ENCODE measurements at places on chromosomes 4 and X.

DNA sequence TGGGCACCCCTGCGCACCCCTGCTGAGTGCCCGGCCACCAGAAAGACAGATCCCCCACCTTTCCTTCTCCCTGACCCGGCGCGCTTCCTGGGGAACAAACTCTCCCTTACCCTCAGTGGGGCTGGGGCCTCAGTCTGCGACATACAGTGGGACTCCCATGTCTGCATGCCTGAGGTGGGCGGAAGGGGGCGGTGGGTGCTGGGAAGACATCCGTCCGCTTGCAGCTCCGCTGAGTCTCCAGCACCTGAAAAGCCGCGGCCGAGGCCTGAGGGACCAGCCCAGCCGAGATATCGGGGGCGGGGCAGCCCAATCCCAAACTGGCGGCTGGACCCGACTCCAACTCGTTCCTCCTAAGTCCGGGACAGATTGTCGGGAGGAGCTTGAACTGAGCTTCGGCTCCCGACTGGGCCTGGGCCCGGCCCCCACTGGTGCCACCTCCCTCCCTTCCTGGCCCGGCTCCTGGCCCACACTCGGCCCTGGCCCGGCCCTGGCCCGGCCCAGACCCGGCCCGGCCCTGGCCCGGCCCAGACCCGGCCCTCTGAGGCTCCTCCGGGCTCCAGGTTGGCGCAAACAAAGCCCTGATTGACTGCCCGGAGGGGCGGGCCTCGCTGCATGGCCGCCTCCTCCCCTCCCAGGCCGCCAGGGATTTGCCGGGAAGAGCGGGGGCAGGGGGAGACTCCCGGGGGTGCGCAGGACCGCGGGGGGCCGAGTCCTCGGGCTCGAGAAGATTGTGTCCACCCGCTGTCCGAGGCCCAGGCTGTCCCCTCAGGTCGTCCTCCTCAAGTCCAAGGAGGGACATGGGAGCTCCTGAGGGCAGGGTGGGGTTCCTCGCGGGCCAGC is 877 bp upstream of the SLC16A2 start:
- DNase-seq: peak; percentile 53

DNA sequence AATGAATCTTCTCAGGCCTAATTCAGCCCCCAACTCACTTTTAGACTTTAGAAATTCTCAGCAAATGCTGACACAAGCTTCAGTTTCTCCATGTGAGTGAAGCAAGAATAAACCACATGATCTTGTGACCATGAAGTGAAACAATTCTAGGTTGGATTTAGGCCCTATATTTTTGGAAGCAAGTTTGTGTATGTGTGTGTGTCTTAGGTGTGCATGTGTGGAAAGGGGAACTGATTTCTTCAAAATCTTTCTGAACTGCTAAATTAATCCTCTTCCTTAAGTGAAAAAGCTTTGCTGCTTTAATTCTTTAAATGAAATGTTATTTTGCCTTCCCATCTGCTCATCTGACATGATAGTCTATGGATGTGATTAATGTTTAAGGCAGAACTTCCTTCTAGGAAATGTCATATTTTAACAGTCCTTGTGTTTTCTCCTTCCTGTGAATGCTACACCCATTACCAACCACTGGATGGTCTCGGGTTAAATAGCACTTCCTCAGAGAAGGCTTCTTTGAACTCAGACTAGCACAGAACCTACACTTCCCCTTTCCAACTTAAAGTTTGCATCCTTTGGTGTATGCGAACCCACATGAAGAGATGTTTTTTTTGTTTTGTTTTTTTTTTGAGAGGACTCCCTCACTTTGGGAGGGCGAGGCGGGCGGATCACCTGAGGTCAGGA is 1.2 kb upstream of the TMEM144 start:
- no peak for DNase-seq

- DNase-seq: no peak
These were observed 77.0 kb downstream of the FBXW7 start for GRCh38 chr4:152458801-152459302.

DNA sequence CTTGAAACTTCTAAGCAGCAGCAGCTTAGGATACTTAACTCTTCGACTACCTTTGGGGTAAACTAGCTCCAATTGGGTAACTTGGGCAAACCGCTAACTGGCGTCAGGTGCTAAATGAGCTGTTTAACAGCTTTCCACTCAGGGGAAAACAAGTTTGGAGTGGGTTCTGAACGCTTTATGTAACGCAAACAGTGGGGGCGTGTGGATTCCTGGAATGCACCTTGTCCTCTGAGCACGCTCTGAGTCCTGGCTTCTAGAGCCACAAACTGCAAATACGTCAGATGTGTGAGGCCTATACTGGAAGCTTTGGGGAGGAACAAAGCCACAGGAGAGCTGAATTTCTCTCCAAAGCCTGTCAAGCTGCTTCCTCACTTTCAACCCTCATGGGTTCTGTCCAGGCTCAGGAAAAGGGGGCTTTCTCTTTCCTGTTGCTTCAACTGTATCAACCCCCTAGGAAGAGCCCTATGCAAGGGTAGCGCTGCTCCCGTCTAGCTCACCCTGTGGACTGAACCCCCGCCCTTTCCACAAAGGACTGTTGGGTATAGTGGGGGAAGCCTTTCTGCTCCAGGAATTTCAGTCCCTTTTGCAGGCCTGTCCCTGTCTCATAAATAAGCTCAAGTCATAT is 4.5 kb upstream of the WDR1 start:
- no peak for DNase-seq

GRCh38 chrX:138492371-138492770 is 219.1 kb downstream of the FGF13 start:
- no peak for DNase-seq

- DNase-seq: no peak
These were observed 66.0 kb upstream of the C4orf54 start for GRCh38 chr4:99723612-99724011.

GRCh38 chr4:110250023-110250387 is 51.6 kb upstream of the ELOVL6 start:
- no peak for DNase-seq

- no peak for DNase-seq
These were observed 28.8 kb downstream of the FGF2 start for GRCh38 chr4:122855353-122855890.

- no peak for DNase-seq
These were observed 46.9 kb upstream of the INPP4B start for GRCh38 chr4:142893012-142893411.

DNA sequence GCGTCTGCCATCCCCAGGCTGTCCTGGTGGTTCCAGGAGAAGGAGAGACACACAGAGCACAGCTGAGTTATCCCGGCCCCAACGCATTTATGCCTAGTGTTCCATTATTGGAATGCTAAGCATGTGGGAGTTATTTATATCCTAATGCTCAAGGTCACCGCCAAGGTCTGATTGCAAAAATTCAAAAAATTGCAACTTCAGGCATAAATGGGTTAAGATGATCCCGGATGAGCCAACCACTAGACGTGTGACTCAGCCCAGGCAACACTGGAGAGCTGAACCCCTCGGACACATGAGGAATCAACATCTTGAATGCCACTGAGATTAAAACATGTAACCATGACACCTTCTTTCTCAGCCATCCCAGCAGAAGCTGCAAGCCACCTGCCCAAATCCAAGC is 3.8 kb upstream of the ZCCHC4 start:
- DNase-seq: no peak

DNA sequence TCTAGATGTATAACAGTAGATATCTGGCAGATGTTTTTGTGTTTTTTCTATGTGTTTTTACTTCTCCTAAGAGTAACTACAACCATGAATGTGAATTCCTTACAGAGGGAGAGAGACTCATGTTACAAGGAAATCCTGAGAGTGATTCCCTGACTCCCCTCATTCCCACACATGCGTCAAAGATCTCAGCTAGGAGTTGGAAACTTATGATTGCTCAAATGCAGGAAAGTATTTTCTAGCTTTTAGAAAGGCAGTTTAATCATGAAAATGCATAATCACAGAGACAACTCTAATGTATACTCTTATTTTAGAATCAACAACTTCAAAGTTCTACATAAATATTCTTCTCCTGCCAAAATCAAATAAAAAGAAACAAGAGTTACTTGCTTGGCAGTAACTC is 121.8 kb downstream of the PDE5A start:
- no peak for DNase-seq

DNA sequence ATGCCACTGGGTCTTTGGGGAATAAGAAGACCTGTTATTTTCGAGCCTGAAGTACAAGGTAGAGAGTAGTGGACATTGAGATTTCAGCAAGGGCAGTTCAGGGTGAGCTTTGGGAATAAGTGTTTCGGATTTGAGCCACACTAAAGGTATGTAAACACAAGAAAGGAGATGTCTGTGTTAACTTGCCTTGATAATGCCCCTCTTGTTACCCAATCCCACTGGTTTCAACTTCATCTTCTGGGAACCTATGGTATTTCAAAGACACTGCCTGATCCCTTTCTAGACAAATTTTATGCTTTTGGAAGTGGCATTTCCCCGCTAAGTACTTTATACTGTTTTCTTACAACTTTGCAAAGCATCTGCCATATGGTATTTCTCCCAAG is 79.4 kb downstream of the SLC9A6 start:
- no peak for DNase-seq

DNA sequence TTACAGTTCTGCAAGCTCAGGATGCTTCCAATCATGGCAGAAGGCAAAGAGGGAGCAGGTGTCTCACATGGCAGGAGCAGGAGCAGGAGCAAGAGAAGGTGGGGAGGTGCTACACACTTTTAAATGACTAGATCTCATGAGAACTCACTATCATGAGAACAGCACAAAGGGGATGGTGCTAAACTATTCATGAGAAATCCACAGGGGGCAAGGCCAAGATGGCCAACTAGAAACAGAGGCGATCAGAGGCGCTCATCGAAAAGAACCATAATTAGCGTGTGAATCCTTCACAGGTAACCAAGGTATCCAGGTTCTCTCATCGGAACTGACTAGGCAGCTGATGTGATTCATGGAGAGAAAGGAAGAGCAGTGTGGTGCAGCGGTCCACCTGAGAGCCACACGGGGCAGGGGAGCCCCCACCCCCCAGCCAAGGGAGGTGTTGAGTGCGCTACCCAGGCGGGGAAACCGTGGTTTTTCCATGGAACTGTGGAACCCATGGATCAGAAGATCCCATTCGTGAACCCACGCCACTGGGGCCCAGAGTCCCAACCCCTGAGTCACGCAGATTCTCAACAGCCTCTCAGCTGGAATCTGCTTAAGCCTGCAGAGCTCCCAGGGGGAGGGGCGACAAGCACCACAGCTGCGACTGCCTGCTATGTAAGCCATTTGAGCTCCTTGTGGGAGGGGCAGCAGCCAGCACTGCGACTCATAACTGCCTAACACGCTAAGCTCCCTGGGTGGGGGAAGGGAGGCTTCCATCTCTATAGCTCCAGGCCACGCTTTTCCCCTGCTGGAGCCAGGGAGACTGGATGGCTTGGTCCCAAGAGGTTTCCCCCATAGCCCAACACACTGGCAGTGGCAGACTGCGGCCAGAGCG is 46.7 kb downstream of the FGF16 start:
- no peak for DNase-seq

- no peak for DNase-seq
These were observed 128.2 kb downstream of the CBR4 start for GRCh38 chr4:168881781-168882420.

GRCh38 chrX:2401201-2401589 is 99.6 kb downstream of the DHRSX start:
- no peak for DNase-seq

DNA sequence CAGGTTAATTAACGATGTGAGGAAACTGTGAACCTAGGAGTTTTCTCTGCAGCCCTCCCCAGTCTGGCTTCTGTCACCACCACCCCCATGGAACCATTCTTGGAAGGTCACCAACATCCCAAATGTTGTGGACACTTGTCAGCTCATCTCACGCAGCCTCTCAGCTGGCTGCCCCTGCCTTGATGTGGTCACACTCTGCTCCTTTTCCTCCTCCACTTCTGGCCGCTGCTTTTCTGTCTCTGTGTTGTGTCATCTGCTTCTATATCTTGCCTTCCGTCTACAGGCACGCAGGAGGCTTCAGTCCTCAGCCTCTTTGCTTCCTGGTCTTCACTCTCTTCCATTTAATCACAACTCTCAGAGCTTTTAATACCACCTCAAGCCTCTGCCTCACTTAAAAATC is 371.5 kb upstream of the SLIT2 start:
- DNase-seq: no peak

- DNase-seq: peak; percentile 55
These were observed 20.7 kb downstream of the TAPT1 start for GRCh38 chr4:16205298-16206164.

DNA sequence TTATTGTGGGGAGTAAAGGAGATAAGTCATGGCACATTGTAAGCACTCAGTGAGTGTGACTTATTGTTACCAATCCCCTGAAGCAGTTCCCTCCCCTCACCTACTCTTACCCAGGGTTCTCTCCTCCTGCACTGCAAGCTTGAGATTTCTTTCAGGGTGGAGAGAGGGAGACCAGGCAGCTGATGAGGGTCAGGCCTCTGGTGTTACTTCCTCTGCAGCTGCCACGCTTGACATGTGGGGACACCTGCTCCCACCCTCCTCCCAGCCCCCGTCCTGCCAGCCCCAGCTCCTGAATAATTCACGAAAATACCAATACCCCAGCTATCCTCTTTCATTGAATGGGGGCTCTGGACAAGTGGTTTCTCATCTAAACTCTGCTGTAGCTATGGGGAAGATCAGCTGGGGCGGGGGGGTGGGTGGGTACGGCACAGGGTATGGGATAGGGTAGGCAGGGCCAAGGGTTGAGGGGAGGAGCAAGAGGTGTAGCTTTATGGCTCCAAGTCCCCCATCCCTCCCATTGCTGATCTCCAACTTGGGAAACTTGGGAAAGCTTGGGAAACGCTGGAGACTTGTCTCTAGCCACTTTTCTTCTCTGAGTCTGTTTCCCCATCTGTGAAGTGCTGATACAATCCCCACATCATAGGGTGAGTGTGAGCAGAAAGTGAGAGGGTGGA is 148.5 kb upstream of the PJA1 start:
- DNase-seq: no peak

- DNase-seq: peak; percentile 62
These were observed 27.3 kb upstream of the JADE1 start for GRCh38 chr4:128782076-128782715.

- DNase-seq: no peak
These were observed 4.8 kb downstream of the NDP start for GRCh38 chrX:43968359-43968781.

DNA sequence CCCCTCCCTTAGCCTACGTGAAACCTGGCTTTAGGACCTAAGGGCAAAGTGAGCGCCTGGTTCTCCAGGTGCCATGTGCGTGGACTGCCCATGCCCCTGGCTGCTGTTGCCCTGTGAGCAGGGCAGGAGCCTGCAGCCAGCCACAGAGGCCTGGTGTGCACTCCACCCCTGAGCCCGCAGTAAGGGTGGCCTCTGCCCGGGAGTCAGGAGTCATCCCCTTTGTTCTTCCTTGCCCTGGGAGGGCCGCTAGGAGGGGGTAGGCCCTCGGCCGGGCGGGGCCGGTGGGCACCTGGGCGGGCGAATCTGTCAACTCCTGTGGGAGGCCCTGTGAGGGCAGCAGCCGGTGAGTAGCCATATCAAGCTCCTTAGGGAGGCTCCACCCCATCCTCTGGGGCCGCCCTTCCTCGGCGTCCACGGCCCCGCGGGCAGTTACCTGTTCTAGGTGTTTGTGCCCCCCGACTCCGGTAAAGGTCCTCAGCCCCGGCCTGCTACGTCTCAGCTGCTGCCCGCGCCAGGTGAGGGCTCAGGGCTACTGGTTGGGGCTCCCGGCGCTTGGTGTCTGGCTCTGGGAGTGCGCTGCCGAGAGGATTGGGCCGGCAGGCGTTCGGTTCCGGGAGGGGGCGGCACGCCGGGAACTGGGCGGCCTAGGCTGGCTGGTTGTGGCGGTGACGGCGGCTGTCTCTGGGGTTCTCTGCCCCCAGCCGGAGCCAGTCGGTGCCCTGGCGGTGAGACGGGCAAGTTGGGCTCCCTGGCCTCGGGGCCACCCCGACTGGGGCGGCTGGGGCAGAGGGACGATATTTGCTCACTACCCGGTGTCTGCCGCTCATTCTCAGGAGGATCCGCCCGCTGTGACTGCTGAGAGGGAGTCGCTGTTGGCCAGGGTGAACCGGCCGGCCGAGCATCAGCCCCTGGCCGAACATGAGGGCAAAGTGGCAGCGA is 1060.2 kb downstream of the TECRL start:
- no peak for DNase-seq

Data from cerebellum (tissue), 4 donors.